ENCODE measurements at places on chromosomes 7 and 10.
A peak's percentile ranks its signal among the peaks of the same experiment; 100 is the strongest.

- no peak for DNase-seq
Measured at GRCh38 chr10:122062831-122063674, 74.1 kb downstream of the TACC2 start.

- DNase-seq, result no peak
Measured at GRCh38 chr10:104824380-104825006, 183.4 kb downstream of the SORCS3 start.

DNA sequence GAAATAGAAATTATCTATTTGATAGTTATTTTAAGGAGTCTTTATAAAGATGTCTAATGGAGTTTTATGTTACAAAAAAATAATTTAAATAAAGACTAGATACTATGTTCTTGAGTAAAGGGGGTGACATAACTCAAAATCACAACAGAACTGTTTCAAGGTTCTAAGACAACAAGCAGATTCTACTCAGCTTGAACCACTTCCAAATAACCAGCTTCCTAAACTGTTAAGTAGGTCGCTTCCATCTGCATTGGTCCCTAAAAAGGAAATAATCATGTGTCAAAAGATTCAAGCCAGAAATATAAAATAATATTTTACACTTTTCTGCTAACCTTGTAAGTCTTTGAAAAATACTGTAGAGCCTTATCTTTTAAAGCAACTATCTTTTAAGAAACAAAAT is 14.1 kb downstream of the SEM1 start:
- DNase-seq, result no peak

- DNase-seq, result no peak
Measured at GRCh38 chr7:152338561-152338960, 97.2 kb downstream of the KMT2C start.

- DNase-seq, result no peak
Measured at GRCh38 chr7:85815526-85815925, 628.7 kb upstream of the SEMA3D start.

- no peak for DNase-seq
Measured at GRCh38 chr10:6493521-6494441, 86.3 kb downstream of the PRKCQ start.

DNA sequence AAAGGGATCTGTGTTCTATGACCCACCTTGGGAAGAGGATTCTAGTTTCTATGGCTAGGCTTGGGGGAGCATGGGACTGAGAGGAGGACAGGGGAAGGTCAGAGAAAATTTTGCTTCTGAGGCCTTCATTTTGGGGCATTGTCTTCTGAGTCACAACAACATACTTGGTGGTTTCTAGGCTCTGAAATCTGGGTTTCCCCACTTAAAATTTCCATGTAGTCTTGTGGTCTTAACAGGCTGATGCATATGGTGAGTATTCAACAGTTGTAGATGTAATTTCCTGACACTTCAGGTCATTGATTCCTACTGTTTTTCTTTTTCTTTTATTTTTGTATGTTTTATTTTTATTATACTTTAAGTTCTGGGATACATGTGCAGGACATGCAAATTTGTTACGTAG is 88.5 kb downstream of the ANKRD7 start:
- DNase-seq, result no peak

DNA sequence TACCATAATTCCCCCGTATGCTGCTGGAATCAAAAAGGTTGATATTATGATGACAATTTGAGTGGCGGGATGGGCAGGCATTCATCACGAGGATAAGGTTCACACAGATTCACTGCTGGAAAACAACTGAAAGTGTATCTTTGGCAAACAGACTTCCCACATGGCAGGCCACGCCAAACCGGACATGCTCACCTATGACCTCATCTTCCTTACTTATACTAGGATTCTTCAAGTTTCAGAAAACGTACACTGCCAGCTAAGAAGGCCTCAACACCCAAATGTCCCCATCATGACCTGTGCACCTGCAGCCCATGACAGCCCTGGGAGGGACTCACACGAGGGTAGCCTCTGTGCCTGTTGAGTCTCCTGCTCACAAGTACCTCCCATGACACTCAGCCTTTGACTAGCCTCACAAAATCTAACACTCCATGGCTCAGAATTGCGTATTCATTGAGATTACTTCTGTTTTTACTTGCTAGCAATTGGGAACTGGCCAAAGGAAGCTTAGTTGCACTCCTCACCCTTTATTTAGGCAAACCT is 259.0 kb upstream of the GHITM start:
- DNase-seq, result no peak

GRCh38 chr7:89283302-89283701 is 487.8 kb upstream of the TEX47 start:
- no peak for DNase-seq

GRCh38 chr10:72414642-72415041 is 59.9 kb upstream of the DNAJB12 start:
- no peak for DNase-seq

- DNase-seq, result no peak
Measured at GRCh38 chr10:27345455-27345920, 104.9 kb upstream of the ACBD5 start.

DNA sequence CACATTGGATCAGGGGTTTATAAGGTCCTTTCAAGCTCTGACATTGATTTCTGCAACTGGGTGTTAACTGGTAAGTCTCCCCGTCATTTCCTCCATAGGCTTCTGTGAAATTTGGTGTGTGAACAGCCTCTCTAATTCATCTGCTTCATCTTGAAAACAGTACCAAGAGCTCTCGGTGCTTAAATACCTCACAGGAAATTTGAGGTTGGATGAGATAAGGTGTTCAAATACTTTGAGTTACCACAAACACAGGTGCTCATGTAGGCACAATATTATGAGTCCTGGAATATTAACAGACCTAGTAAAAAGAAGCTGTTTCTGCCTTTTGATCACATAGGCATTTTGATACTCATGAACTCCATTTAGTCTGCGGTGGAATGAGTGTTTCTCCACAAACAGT is 85.2 kb downstream of the RTKN2 start:
- DNase-seq, result no peak

DNA sequence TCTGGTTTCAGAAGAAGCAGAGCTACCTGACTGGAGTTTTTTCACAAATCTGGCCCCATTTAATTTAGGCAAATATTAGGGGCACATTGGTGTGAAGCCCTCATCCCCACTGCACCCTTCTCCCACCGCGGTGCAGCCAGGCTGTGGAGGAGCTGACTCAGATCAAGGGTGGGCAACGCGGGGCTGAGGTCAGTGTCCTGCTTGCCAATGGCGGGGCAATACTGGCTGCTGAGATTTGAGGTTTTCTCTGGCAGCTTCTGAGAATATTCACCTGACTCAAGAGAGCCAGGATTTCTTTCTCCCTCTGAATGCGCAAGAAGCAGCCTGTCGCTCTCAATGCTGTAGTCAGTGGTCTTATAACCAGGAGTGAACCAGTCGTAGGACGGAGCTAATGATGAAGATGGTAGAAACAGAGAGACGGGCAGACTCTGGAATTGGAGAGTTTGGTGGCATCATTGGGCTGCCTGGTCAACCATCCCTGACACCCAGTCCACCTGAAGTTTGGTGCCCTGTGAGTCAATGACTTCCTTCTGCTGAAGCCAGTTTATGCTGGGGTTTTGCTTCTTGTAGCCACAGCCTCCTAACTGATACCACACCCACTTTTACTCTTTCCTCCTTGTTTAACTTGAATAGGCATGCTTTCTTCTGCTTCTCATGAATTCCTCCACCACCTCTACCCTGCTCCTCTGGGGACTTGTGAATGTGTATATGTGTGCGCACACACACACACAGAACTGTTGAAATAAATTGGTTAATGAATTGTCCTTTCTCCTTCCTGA is 123.7 kb upstream of the CTBP2 start:
- no peak for DNase-seq

DNA sequence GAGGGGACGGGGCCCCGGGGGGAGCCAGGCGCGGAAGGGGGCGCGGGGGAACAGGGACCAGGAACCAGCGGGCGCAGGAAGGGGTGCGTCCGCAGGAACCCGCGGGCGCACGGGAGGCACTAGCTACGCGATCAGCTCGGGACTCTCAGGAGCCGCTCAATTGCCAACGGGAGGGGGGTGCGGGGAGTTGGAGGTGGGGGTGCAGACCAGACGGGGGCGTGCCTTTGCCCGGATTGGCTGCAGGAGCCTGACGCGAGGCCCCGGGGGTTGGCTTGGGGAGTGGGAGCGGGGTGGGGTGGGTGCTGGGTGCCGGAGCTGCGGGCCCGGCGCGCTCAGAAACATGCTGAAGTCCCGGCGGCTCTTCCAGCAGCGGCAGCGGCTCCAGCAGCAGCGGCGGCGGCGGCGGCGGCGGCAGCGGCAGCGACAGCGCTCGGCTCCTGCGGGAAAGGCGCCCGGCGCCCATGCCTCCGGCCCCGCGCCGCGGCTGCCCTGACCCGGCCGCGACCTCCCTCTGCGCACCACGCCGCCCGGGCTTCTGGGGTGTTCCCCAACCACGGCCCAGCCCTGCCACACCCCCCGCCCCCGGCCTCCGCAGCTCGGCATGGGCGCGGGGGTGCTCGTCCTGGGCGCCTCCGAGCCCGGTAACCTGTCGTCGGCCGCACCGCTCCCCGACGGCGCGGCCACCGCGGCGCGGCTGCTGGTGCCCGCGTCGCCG is at the start of gene ADRB1:
TSS of gene ADRB1 (plus strand) at position 335 of the 715 bp plus-strand sequence. CDS start at position 602, 267 bp downstream.
- peak; percentile 91 for DNase-seq

GRCh38 chr10:90614631-90615030 is 243.2 kb downstream of the HTR7 start:
- DNase-seq, result no peak

DNA sequence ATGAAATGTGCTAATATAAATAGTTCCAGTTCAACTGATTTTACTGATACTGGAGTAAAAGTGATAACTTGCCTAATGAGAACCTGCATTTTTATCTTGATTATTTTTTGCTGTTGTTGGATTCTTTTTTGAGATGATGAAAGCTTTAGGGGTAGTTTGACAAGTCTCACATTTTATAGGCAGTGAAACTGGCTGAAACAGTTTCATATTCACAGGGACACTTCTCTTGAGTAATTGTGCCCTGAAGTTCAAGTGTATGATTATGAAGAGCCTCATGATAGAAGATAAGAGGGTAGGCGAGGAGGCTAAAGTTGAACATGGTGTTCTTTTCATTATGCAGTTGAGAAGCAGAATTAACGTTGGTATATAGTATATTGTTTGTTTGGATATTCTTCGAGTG is 5.1 kb downstream of the AUTS2 start:
- no peak for DNase-seq

DNA sequence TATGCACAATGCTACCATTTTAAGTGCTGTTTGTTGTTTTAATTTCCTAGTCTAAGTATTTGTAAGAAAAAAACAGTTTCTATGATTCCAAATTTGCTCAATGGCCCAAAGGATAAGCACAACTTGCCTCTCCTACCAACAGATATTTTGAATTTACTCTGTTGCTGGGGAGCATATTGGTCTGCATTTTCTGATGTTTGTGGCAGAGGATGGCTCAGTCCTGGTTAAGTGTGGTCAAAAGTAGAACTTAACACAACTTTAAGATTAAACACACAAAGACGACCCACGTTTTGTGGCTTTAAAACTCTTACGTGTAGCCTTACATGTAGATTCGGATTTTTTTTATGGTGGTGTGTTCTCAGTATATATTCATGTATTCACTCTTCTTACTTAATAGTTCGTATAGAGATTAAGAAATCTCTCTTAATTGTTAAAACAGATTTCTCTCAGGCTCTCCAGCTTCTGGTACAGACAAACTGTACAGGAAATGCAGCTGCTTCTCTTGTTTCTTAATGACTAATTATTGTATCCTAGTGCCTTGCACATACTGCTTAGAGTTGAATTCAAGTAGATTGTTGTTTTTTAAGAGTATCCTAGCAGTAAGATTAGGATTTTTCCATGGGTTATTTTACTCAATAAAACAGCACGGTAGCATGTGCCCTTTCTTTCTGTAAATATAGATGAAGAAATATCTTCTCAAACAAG is 86.2 kb downstream of the GPR85 start:
- no peak for DNase-seq

DNA sequence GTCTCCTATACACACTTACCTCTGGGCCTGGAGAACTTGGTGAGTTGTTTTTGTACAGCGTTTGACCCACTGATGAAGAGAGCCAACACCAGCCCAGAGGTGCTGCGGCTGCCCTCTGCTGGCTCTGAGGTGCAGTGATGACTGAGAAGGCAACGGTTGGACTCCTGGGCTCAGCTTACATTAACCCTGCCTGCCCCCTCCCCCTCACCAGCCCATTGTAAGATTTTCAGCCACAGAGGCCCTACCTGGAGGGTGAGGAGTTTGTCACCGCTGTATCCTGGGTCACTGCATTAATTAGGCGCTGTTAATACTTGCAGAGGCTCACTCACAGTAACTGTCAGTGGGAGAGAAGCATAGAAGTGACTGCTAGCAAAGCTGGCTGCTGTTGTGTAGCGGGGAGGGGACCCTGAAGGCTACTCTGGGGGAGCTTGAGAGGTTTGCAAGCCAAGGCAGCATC is 19.0 kb upstream of the ANKRD2 start:
- DNase-seq, result peak; percentile 75

- no peak for DNase-seq
Measured at GRCh38 chr7:6640246-6640721, 3.2 kb downstream of the ZNF316 start.

DNA sequence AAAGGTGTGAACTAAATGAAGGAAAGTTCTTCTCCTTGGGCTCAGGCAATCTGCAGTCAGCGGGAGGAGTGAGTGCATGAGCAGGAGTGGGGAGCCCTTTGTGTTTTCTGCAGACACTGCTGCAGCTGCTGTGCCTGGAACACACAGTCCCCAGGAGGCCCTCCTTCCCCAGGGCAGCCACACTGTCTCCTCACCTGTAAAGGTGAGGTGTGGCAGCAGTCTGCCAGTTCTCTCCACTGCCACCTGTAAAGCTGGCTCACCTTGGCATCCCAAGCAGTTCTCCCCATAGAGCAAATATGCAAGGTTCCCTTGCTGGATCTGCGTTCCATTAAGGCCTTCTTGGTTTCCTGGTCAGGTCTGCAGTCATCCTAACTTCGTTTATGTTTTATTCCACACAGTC is 5.2 kb upstream of the VWC2 start:
- no peak for DNase-seq

DNA sequence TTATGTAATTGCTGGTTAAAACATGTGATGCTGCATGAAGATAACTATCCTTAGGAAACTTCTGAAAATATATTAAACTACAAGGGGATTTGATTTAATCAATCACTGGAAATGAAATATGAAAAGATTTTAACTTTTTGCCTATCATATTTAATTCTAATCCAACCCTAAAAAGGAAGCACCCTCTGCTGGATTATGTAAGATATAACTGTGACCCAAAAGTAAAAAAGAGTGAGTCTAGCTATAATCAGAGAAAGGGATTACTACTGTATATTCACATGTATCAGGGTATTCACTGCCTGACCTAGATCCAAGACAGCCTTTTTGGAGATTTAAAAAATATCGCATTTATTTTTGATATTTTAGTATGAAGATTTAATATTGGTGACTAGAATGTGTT is 295.5 kb downstream of the MDFIC start:
- DNase-seq, result no peak

All from dorsolateral prefrontal cortex (tissue), 122 donors.